ENCODE measurements at places on chromosomes 12 and 14.

DNA sequence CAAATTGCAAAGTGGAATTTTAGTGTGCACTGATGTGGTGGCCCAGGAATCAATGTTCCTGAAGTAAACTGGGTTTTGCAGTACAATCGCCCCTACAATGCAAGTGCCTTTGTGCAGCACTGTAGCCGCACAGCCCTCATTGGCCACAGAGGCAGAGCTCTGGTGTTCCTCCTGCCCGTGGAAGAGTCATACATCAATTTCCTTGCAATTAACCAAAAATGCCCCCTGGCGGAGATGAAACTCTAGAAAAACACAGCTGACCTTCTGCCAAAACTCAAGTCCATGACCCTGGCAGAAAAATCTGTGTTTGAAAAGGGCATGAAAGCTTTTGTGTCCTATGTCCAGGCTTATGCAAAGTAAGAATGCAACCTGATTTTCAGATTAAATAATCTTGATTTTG is 117.9 kb upstream of the PRB2 start:
- no peak for DNase-seq

DNA sequence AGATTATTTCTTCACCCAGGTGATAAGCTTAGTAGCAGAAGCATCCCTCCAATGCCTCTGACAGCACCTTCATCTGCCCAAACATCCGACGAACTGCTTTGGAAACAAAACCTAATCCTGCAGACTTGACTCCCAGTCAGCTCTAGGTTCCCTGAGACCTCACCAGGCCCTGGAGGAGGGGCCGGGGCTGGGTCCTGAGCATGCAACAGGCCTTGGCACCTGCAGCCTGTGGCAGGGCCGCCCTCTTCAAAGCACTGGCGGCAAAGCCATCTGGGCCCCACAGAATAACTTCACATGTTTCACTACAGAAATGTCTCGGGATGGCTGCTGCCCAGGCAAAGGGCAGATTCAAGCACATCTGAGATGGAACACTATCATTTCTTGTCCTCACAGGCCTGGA is 133.3 kb downstream of the PIWIL1 start:
- no peak for DNase-seq

DNA sequence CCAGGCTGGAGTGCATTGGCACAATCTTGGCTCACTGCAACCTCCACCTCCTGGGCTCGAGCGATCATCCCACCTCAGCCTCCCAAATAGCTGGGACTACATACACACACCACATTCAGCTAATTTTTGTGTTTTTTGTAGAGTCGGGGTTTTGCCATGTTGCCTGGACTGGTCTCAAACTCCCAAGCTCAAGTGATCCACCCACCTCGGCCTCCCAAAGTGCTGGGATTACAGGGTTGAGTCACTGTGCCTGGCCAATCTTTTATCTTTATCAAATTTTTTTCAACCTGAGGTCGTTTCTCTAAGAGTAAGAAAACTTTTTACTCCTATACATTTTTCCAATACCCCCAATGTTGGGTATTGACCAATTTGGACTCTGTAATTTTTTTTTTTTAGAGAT is 40.0 kb upstream of the NAP1L1 start:
- DNase-seq: no peak

DNA sequence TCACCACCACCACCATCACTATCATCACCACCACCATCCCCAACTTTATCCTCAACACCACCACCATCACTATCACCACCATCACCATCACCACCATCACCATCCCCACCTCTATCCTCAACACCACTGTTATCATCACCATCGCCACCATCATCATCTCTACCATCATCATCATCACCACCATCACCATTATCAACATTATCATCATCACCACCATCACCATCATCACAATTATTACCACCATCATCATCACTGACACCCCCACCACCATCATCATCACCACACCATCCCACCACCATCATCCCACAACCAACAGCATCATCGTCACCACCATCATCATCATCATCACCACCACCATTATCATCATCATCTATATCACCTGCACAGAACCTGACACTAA is 188.4 kb upstream of the PWP1 start:
- no peak for DNase-seq

DNA sequence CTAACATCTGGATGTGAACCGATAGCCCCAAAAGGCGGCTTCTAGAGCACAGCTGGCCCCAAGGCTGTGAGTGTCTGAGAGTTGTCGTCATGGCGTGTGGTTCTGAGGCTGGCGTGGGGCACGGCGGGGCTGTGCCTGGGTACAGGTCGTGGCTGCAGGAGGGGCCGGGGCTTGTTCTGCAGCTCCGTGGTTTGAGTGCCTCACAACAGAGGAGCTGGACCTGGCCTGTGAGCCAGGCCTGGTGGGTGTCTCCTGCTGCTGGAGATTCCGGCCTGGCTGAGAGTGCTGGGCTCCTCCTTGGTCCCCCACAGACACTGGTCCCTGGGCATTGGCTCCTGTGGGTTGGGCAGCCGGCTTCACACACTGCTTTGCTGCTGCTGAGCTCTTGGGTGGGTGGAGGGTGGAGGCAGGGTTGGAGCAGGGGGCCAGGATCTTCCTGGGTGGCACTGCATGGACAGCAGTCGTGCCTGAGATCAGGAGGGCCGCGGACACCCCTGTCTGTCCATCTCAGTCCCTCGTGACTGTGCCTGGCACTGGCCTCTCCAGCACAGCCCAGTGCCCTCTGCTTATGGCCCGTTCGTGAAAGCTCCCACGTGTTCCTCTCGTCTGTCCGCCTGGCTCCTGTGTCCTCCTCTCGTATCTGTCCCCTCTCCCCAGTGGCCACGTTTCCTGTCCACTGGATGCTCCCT is 31.8 kb upstream of the TEX22 start:
- no peak for DNase-seq

GRCh38 chr14:105142651-105143450 is 25.7 kb downstream of the JAG2 start:
- DNase-seq: no peak

GRCh38 chr12:121524196-121524916 is 56.5 kb downstream of the KDM2B start:
- DNase-seq: no peak

GRCh38 chr12:7282844-7283243 is 21.0 kb upstream of the ACSM4 start:
- no peak for DNase-seq

GRCh38 chr14:30297876-30298795 is 260.8 kb upstream of the G2E3 start:
- no peak for DNase-seq

DNA sequence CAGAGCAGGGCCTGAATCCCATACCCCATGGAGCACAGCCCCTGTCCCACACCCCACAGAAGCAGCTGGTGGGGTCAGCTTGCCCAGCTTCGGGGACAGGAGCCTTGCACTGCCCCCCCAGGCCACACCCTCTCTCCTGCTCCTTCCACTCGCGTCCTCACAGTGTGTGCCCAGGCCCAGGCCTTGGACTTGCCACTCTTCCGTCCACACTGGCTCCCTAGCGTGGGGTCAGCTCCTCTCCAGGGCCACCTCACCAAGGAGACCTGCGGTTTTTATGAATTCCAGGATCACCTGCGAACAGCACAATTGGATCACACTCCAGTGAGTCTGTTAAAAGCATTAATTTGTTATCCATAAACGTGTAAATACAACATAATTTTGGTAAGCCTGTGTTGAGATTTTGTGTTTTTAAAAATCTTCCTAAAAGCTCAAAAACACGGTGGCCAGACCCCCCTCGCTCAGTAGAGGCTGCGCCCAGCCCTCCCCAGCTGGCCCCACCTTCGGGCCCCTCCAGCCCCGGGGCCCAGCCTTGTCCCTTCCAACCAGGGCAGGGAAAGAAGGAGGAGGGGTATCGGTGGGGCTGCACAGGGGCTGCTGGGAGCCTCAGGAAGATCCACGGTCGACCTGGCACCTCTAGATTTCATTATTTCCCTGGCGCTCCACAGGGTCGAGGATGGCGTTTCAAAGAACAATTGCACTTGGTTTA is 12.0 kb downstream of the GALNT9 start:
- no peak for DNase-seq

- no peak for DNase-seq
Observed at GRCh38 chr12:109710747-109711595, 2.7 kb upstream of the FAM222A start.

DNA sequence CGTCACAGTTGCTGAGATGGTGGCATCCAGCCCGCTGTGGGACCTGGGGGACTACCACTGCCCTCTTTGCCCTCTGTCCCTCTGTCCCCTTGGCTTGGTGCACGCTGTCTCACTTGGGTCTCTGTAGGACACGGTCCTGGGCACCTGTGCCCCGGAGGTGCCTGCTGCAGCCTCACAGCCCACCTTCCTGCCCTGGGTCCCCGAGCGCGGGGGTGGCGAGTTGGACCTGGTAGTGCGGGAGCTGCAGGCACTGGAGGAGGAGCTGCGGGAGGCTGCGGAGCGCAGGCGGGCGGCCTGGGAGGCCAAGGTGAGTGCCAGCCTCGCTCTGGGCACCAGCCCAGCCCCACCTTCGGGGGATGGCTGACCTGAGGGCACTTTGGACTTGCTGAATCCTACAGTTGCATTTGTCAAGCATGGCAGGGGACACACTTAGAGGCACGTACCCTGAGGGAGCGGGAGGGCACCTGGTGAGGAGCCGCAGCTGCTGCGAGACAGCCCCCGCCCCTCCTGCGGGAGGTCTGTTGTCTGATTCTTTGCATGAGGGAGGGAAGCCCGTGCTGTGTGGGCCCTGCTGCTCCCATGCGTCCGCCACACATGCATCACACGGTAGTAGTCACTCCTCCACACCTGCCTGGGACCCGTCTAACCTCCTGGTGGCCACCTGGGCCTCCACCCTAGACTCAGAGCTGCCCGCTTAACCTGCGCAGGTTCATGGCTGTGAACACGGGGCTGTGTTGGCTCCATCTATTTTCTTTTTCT is 6.8 kb downstream of the TEDC1 start:
- DNase-seq: no peak

DNA sequence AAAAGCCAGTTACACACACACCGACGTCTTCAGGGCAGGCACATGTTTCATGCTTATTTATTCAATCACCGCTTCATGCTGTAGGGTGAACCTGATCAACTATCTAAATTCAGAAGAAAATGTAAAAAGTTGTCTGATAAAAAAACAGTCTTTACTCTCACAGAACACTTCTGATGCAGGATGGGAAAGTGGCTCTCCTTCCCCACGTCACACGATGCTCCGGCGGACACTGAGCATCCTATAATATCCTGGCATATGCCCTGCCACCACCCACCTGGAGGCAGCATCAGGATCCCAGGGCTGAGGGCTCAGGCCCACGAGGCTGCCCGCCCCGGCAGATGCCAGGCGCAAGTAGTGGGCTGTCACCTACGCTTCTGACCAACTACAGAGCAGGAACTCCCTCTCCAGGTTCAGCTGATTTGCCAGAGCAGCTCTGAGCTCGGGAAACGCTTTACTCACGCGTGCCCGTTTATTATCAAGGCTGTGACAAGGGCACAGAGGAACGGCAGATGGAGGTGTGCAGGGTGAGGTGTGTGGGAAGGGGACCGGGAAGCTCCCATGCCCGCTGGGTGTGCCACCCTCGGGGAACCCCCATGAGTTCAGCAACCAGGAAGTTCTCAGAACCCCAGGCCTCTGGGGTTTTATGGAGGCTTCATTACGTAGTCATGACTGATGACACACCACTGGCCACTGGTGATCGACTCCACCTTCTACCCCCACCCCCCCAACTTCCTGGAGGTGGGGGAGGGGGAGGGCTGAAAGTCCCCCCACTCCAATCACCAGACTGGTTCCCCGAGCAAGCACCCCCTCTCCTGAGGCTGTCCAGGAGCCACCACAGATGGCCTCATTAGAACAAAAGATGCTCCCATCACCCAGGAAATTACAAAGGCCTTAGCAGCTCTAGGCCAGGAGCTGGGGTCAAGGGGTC is 32.1 kb downstream of the SLC15A4 start:
- DNase-seq: no peak

DNA sequence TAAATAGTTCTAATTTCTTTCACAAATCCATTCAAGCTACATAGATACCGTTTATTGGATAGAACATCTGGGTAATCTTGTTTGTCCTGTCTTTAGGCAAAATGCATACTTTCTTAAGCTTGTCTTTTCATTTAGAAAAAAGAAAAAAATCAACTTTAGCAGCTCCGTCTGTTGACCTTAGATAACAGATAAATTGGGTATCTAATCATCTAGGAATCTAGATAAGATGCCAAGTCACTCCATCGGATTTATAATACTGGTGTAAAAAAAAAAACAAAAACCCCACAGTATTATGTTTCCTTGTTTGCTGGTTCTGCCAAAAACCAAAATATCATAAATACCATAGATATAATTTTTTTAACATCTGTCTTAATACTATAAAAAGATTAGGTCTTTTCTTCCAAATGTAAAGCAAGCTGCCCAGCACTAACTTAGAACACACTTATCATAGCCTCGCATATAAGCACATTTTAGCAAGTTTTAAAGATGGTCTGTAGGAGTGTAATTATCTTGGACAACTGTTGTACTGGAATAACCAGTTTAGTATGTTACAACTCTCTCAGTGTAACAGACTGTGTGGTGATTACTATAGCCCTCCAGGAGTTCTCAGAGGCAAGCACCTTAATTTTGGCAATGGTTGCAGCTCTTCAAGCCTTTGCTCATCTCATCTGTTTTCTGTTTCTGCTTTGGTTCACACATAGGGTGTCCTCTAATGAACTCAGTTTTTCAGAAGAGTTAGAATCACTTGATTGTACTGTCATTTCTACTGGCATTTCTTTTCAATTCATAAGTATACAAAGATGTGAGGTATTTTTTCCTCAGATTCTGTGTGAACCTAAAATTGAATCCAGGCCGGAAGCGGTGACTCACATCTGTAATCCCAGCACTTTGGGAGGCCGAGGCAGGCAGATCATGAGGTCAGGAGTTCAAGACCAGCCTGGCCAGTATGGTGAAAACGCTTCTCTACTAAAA is 83.1 kb downstream of the ANO6 start:
- peak; percentile 74 for DNase-seq

- no peak for DNase-seq
Observed at GRCh38 chr14:51365241-51365965, 125.4 kb downstream of the TMX1 start.

DNA sequence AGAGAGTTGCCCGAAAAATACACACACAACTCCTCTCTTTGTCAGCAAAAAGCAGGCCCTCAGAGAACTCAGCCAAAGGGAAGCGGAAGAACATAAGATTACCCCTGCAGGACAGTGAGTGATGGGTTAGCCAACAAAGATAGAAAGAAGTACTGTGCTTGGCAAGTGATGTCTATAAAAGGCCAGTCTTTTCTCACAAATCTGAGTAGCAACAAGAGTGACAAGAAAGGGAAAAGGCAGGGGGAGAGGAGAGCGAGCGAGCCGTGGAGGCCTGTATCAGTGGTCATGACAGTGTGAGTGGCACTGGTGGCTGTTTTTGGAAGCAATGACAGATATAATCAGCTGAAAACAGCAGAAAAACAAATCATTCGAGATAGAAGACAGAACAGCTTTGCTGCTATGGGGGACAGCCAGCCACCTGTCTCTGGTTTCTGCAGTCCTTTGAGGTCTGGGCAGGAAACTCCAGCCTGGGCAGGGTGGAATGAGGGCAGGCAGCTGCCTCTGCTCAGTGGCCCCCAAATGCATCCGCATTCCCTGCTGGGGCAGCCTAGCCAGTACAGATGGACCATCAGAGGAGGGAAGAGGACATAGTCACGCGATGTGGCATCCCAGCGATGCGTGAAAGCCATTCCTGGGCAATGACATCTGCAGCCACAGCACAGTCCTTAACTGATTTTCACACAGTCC is 74.7 kb downstream of the TRIM9 start:
- DNase-seq: peak; percentile 77
